ENCODE measurements at places on chromosomes 6 and 20.

- DNase-seq, result no peak
Measured at GRCh38 chr20:10555865-10556308, 117.9 kb downstream of the JAG1 start.

DNA sequence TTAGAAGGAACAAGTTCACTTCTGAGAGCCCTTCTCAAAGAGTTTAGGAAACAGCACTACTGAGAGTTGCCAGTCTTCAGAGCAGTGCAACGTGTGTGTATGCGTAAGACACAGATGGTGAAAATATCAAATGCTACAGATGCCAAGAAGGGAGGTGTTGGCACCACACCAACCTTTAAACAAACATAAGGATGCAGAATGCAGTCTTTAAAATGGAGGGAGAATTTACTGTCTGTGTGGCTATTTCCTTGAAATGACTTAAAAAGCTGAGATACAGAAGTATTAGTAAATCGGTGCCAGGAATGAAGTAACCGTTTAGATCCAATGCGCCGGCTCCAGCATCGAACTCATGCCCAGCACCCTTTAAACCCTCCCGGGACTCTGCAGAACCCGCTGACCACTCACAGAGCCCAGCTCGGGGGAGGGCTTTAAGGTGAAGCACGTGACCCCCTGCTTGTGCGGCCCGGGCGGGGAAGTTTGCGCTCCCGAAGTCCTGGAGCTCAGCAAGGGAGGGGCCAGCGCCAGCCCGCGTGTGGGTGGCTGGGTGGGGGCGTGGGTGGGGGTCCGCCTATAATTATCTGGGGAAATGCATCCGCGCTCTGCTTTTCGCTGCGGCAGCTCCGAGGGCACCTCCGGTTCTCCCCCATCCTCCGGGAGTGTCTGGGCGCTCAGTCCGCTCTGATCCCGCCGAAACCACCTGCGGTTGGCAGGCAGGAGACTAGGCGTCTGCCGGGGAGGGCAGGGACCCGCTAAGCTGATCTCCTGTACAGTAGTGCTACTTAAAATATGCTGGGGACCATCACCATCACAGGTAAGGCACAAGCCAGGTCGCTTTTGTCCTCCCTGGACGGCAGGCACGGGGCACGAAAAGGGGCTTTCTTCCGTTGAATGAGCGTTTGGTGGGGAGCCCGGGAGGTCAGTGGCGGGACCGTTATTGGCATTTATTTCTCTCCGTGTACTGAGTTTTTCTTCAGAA, 66.0 kb downstream of the ZBTB2 start:
- DNase-seq, result peak; percentile 74

- no peak for DNase-seq
Measured at GRCh38 chr6:98880486-98880885, 46.1 kb downstream of the POU3F2 start.

- no peak for DNase-seq
Measured at GRCh38 chr6:36743538-36744303, 46.1 kb downstream of the RAB44 start.

Data from NCI-H226 (cell line).